T-helper 1 cell (primary cell): ENCODE measurements at places on chromosomes 6 and 20.

DNA sequence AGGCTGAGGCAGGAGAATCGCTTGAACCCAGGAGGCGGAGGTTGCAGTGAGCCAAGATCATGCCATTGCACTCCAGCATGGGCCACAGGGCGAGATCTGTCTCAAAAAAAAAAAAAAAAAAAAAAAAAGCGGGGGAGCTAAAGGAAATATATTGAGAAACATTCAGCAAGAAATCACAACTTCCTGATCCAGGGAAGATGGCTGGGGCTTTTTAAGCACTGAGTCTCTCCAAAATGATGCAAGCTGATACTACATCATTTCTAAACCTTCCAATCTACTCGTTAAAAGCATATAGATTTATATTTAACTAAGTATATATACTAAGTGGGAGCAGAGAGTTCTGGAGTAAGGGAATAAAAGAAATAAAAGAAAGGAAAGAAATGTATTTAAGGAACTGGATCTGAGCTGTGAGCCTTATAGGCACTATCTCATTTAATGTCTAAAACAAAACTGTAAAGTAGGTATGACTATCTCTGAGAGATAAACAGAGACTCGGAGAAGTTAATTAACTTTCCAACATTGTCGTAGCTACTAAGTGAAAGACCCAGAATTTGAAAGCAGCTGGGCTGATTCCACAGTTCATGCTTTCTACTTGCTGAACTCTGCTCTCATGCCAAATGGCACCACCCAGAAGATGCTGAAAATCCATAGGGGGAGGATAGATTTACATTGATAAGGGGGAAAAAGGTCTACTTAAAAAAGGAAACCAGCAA, 215.0 kb upstream of the MARCKS start:
- DNase-seq, result no peak

GRCh38 chr6:124613031-124613430, 349.2 kb upstream of the RNF217 start:
- no peak for DNase-seq

DNA sequence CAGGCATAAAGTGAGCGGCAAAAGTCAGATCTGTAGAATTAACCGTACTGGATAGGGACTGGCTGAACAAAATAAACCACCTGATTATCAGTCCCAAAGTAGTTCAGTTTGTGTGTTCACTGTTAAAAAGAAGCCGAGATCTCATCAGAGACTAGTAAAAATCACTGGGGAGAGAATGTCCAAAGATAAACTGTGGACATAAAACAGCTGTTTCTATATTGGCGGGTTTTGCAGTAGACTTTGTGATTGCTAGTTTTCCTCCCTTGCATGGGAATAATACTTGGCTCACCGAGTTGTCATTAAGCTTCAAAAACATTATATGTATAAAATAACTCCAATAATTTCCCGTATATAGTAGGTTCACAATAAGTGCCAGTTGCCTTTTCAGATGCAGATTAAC, 114.2 kb upstream of the ID4 start:
- no peak for DNase-seq

DNA sequence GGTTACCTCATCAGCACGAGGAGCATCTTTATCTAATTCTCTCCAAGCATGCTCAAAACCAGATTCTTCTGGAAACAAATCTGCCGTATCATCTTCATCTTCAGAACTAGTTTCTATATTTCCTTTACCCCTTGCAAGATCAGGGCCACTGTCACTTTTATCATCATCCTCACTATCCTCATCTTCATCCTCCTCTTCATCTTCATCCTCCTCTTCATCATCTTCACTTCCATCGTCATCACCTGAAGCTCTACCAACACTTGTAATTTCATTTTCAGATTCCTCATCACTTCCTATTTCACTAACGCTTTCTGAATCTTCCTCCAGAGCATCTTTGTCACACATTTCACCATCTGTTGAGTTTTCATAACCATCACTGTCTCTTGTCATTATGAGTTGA, 8.9 kb downstream of the ESF1 start:
- no peak for DNase-seq

- no peak for DNase-seq
Observed at GRCh38 chr20:60091861-60092260, 133.6 kb downstream of the CDH26 start.

GRCh38 chr6:25013246-25013645, 77.5 kb upstream of the RIPOR2 start:
- no peak for DNase-seq

GRCh38 chr20:53901064-53901463, 169.3 kb downstream of the BCAS1 start:
- no peak for DNase-seq

DNA sequence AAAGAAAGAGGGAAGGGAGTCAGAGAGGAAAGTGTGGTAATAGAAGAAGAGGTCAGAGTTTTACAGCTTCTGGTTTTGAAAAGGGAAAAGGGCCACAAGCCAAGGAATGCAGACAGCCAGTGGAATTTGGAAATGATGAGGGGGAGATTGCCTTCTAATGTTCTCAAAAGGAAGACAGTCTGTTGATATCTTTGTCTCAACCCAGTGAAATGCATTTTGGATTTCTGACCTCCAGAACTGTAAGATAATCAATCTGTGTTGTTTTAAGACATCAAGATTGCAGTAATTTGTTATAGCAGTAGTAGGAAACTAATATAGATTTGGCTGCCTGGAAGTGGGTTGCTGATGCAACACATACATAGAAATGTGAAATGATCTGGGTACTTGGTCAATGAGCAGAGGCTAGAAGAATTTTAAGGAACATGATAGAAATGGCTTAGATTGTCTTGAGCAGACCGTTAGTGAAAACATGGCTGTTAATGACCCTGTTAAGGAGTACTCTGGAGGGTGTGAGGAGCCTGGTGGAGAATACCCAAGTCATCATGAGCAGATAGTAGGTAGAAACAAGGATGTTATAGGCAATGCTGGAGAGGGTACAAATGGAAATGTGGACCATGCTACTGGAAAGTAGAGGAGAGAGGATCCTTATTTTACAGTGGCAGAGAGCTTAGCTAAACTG, 255.8 kb upstream of the RAB32 start:
- no peak for DNase-seq

- DNase-seq, result peak; percentile 28
Observed at GRCh38 chr6:145749632-145750031, 14.3 kb upstream of the EPM2A start.

DNA sequence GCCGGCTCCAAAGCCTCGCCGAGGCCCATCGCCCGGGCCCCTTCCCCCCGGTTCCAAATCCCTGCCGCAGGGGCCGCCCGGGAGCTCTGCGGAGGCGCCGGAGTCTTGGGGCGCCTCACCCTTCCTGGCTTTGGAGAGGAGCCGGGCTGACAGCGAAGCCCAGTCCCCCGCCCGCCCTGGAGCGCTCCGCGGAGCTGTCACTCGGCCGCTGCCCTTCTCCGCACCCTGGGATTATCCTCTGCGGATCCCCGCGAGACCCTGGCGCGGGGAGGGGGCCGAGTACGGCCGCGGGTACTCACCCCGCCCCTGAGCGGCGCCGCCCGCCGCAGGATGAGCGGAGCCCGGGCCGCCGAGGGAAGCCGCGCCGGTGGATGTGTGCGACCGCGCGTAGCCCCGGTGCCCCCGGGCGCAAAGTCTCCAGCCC, 343 bp downstream of the SNAP91 start:
- no peak for DNase-seq

DNA sequence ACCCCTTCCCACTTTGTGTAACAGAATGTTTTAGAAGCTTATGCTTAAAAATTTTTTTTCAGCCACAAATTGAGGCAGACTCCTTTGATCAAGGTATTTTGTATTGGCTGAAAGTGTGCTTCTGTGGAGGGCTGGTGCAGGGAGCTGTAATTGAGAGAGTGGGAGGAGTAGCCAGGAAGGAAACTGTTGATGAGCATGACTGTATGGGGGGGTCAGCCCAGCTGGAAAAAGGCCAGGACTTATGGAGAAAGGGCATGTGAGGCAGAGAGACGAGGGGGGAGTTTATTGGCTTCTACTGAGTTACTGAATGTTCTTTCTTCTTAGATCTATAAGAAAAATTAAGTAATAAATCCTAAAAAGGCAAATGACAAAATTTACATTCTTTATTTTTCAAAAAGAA, 13.4 kb downstream of the RFPL4B start:
- no peak for DNase-seq

DNA sequence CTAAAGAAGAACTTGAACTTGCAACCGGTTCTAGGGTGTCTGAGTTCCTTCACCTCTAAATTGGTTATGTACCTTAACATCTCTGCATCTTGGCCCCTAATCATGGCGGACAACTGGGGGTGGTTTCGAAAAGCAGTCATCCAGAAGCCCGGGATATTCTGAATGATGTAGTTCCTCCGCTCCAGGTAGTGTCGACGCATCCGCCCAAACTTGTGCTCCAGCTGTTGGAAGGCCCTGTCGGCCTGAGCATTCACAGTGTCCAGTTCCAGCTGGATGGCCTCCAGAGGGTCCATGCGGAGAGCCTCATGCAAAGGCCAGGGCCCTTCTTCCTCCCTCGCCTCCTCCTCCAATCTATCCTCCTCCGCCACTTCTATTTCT, 887 bp downstream of the TSPYL1 start:
- DNase-seq, result no peak

- DNase-seq, result no peak
Observed at GRCh38 chr20:49701241-49701790, 12.4 kb downstream of the B4GALT5 start.

DNA sequence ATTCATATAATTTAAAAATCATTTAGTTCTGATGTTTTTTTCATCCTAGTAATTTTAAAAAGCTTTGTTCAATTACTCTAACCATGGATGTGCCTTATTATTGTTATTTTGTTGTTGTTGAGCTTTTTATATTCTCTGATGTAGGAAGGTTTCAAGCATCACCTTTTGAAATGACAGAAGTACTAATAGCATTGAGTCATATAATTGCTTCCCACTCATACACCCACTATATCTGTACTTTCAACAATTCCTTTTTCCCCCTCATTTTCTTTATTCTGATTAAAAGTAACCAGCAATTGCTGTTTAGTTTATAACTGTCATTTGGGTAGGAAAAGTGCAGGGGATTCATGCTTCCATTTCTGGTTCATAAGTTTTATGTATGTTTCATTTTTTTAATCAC, 38.6 kb downstream of the DNAH8 start:
- no peak for DNase-seq

DNA sequence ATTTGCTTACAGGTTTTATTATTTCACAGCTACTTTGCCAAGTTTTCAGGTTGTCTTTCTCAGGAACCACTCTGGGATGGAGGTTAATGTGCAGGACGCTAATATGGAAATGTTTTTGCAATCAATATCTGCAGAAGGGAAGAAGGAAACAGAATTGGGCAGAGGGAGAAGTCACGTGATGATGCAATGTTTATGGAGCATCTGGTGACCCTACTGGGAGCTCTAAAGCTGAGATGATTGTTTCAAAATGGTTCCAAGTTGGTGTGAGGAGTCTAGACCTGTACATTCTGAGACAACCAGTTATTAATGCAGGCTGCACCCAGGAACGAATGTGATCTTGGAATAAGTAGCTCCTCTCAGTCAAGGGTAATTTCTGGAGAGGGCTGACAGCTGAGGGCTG, 905.4 kb upstream of the FLRT3 start:
- no peak for DNase-seq

DNA sequence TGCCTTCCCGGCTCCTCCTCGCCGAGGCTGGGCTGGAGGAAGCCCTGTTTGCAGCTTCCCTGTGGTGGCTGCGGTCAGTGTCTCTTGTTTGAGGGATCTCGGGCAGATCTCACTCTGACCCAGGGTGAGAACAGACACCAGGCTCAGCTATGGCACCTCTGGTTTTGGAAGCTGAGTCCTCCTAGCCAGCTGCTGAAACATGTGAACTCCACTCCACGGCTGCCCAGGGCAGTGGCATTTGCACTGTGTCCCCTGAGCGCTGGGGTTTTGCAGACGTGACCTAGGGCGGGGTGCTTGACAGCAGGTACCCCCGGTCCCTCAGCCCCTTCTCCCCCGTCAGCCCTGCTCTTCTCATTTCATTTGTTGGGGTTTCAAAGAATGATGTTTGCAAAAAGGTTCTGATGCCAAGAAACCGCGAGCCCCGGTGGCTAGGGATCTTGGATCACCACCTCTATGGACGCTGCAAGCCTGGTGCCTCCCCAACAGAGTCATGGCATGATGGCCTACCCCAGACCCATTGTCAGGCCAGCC, 55.0 kb upstream of the DACT2 start:
- no peak for DNase-seq

GRCh38 chr6:71589254-71589653, 297.1 kb upstream of the RIMS1 start:
- DNase-seq, result no peak

DNA sequence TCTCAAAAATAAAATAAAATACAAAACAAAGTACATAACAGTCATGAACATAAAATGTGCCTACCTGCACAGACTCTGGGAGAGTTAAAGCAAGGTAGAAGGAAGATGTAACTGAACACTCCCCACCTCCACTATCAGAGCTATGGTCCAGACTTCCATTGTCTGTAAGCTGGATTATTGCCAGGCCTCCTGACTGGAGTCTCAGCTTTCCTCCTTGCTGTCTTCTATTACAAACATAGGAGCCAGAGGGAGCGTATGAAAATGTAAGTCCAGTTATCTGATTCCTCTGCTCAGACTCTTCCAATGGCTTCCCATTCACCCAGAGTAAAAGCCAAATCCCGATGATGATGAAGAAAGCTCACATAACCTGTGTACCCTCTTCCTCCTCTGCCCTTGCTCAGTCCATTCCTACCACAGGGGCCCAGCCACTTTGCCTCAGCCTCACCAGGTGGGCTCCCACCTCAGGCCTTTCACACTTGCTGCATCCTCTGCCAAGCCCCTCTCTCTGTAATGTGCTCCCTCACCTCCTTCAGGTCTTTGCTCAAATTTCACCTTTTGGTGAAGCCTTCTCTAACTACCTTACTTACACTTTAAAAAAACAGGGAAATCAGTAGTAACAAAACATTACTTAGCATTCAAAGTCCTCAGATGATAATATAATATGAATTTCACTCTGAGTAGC, 194.1 kb downstream of the RIMS1 start:
- no peak for DNase-seq

DNA sequence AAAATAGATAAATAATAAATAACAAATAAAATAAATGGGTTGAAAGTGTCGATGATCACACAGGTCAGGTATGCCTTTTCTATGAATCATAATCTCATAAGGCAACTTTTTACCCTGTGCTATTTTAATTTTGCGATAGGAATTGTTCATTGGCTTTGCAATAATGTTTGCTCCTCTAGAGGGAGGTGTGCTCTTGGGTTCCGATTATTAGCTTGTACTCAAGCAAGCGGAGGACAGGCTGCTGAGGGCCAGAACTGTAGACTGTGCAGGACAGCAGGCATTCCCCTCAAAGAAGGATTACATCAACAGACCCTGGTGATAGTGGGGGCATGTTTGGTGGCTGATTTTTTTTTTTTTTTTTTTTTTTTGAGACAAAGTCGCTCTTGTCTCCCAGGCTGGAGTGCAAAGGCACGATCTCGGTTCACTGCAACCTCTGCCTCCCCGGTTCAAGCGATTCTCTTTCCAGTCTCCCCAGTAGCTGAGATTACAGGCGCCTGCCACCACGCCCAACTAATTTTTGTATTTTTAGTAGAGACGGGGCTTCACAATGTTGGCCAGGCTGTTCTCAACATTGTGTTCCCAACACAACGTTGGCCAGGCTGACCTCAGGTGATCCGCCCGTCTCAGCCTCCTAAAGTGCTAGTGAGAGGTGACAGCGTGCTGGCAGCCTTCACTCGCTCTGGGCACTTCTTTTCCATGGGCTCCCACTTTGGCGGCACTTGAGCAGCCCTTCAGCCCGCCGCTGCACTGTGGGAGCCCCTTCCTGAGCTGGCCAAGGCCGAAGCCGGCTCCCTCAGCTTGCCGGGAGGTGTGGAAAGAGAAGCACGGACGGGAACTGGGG, 35.6 kb downstream of the RIOK1 start:
- DNase-seq, result no peak

GRCh38 chr20:33259371-33259770, 23.6 kb downstream of the BPIFA1 start:
- DNase-seq, result no peak

- DNase-seq, result peak; percentile 90
Observed at GRCh38 chr6:2841264-2842138, at the start of gene SERPINB1. TSS of gene SERPINB1 (minus strand) at chr6:2841863. CDS start at chr6:2840586, 1,277 bp downstream.
